ENCODE measurements at places on chromosomes 6 and 20.
A peak's percentile ranks its signal among the peaks of the same experiment; 100 is the strongest.

DNA sequence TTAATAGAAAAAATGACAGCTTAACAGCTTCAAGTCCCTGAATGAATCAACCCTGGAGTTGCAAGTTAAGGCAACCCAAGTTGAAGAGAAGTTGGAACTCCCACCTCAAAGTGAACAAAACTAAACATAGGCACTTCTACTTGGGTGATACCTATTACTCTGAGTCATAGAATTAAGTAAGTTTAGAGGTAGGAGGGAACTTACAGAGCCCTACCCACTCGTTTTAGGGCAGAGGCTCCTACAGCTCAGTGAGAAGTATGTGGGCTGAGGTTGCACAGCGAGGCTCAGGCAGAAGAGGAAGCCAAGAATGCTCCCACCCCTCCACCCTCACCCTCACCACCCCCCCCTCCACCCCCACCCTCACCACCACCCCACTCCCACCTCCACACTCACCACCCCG, 42.2 kb downstream of the NFATC2 start:
- peak; percentile 36 for DNase-seq

GRCh38 chr20:4026093-4026601, 10.8 kb upstream of the RNF24 start:
- peak; percentile 76 for DNase-seq

GRCh38 chr6:97095311-97095850, 170.9 kb downstream of the KLHL32 start:
- DNase-seq = peak; percentile 1

GRCh38 chr20:53513168-53513488, 80.5 kb downstream of the ZNF217 start:
- no peak for DNase-seq

- no peak for DNase-seq
These were observed 18.1 kb downstream of the UQCC2 start for GRCh38 chr6:33693186-33694105.

DNA sequence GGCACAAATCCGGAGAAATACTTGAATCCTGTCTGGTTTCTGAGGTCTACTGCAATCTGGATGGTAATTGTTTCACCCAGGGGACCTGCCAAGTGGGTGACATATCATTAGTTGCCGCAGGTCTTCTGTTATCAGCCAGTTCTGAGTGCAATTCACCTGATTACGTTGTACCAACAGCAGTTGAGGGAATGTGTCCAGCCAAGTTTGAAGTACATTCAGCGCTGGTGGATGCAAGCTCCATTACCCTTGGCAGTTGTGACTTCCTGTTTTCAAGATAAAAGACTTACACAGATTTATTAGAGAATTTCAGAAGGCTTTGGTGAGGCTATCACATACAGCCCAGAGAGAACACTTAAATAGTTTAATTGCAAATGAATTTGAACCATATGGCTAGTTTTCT, 42.8 kb downstream of the FNDC1 start:
- no peak for DNase-seq

DNA sequence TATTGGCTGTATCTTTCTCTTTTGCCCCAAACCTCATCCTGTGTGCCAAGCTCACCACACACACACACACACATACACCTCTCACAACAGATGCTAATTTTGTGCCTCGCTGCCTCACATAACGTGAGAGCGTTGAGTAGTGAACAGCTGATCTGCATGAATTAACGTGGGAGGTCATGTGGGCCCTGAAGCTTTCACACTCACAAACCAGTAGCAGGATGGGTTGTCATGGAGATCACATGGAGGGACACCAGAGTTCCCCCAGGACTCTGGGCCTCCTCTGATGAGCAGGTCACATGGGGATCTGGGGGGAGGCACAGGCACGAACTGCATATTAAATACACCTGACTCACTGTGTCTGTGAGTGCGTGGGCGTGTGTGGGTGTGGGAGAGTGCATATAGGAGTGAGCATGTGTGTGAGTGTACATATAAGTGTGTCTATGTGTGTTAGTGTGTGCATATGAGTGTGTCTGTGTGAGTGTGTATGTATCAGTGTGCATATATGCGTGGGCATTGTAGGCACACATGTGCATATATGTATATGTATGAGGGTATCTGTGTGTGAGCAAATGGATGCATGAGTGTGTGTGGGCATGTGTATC, 62.7 kb upstream of the SULF2 start:
- DNase-seq = peak; percentile 39

DNA sequence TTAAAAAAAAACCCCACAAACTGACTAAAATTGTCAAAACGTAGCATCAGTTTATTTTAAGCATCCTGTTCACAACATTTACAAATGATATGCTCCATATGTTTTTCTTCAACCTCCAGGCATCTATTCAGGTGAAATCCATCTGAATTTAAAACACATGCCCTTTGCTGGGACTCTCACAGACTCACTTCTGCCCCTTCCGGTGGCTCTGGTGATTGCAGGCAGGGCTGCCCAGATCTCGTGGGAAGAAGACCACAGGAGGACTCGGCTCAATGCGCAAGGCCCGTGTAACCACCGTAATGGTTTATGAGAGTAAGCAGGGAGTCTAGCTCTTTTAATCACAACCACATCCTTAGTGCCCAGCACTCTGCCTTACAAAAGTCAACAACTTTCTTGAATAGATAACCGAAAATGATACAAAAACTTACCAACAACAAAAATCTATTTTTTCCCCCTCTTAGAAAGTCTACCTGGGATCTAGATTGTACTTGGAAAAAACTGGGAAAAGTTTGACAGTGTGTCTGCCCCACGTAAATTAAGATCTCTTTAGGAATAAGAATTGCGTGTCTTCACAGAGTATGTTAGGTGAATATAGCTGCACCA, 139.1 kb downstream of the KIF16B start:
- peak; percentile 34 for DNase-seq

- peak; percentile 29 for DNase-seq
These were observed 169.2 kb downstream of the ZFAND3 start for GRCh38 chr6:37988696-37989095.

GRCh38 chr20:45115386-45115774, 406 bp upstream of the WFDC5 start:
- no peak for DNase-seq

- DNase-seq = no peak
These were observed 2.9 kb downstream of the DDX39B start for GRCh38 chr6:31538805-31539400.

DNA sequence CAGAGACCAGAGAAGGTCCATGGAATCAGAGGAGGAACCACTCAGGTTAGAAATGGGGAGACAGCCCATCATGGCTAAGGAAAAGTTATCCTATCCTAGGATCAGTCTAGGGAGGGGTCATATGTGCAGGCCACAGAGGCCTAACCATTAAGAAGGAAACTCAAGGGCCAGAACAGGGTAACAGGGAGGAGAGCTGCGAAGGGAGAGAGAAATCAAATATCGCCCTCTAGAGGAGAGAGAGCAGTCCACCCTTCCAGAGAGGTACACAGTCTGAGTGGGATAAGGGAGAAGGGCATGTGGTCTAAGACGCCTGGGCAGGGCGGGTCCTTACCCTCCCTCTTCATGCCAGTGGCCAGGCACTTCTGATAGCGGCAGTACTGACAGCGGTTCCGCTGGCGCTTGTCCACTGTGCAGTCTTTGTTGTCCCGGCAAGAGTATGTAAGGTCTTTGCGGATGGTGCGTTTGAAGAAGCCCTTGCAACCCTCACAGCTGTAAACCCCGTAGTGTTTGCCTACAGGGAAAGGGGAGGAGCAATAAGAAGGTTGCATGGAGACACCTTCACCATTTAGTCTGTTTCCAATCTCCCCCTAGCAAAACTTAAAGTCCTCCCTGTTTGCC, 2.9 kb downstream of the RXRB start:
- peak; percentile 65 for DNase-seq

DNA sequence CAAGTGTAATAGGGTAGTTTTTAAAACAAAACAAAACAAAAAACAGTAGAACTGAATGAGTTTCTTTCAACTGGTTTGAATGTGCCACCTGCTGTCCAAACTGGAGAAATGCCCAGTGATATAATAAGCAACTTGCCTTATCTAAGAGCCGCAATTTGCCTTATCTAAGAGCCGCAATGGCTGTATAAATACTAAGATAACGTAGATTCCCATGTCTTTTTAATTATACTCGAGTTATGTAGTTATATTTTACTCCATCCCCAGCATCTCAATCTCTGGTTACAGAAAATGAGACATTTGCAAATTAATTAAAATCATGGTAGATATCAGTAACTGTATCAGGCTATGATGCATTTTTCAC, 67.2 kb downstream of the RPP40 start:
- peak; percentile 53 for DNase-seq

DNA sequence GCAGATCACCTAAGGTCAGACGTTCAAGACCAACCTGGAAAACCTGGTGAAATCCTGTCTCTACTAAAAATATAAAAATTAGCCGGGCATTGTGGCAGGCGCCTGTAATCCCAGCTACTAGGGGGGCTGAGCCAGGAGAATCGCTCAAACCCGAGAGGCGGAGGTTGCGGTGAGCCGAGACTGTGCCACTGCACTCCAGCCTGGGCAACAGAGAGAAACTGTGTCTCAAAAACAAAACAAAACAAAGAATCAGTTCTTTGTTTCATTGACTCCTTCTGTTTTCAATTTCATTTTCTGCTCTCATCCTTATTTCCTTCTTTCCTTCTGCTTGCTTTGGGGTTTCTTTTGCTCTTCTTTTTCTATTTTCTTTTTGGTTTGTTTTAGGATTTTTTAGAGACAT, 8.9 kb upstream of the TMEM14C start:
- DNase-seq = no peak

GRCh38 chr20:1240549-1240948, 14.7 kb downstream of the RAD21L1 start:
- no peak for DNase-seq

DNA sequence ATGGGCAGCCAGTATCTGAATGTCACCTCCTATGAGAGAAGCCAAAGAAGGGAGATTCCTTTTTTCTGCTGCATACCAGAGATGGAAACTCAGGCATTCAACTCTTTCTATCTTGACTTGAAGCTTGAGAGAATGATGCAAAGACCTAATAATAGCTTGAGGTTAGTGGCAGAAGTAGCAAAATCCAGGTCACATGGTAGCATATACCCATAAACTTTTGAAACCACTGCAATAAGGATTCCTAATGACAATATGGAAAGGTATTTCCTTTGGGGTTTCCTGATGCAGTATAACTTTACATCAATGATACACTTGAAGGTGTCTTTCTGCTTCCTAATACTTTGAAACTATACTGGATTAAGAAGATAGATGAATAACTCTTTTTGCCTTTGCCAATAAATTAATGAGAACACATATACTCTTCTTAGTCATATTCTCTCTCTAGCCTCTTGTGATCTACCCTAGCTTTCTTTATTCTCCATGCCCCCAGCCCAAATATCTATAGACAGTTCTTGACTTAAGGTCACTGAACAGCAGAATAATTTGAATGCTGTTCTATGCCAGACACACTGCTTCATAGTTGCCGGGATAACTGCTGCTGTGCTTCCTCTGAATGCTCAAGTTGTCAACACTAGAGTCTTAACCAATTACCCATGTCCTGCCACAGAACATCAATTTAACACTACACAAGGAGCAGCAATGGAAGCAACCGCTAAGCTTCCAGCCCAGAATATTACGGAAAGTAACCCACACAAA, 155.5 kb upstream of the SIM1 start:
- DNase-seq = peak; percentile 90

DNA sequence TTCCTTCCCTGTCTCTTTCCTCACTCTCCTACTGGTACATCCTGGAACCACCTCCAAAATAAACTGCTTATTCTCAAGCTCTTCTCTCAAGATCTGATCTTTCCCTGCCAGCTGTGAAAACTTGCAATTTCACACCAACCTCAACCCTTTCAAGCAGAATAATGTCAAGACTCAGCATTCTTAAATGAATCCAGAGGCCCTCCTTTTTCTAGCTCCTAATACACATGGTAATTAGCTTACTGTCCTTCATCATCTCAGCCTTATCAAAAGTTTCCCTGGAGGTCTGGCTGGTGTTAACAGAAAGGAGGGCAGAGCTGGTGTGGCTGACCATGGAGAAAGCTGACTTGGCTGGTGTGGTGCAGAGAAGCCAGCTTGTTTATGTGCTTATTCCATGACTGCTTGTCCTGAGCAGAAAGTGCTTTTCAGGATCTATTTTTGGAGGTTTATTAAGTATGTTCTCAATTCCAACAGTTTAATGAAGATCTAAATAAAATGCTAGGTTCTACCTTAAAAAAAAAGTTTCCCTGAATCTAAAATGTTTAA, 50.5 kb downstream of the CFAP61 start:
- no peak for DNase-seq

- DNase-seq = peak; percentile 54
These were observed 22.7 kb upstream of the TFAP2C start for GRCh38 chr20:56606174-56606945.

- peak; percentile 11 for DNase-seq
These were observed 108.1 kb downstream of the FAM50B start for GRCh38 chr6:3957321-3957720.

- DNase-seq = peak; percentile 42
These were observed 587 bp downstream of the PDSS2 start for GRCh38 chr6:107458672-107459282.

GRCh38 chr20:49845060-49845459, 32.4 kb downstream of the SLC9A8 start:
- DNase-seq = no peak

DNA sequence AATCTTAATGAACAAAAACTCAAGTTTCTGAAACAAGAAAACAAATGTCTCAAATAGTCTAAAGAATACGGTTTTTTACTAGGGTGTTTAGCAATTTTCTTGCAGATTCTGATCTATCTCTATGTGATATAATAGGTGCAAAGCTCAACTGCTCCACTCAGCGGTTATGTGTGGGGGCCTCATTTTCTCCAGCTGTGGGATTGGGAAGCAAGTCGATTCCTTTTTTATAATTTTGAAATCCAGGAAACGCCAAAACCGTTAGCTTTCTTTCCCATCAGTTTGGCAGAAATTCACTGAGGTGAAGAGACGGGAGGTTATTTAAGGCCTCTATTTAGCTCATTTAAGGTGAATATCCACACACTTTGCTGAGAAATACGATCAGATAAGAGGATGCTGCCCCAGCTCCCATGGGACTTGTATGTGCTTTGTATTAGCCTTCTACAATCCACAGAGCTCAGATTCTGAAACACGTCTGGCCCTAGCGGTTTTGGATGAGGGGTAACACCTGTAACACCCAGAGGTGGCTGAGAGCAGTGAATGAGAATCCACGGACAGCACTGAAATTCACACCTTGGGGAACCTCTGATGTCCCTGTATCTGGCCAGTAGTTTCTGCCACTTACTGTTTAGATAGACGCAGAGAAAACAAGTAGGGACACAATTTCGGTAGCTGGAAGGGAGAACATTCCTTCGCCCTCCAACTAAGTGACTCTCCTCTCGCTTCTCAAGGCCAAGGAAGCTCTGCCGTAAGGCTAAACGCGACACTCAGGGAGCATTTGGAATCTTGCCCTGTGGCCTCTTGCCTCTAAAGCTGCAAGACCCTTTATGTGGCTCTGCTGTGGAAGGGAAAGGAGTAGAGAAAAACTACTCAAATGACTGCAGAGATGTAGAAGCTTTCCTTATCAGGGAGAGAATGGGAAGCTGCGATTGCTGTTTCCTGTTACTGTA, 6.5 kb upstream of the BCAS4 start:
- DNase-seq = peak; percentile 88

GRCh38 chr20:9068841-9069663, at the start of gene PLCB4:
TSS of gene PLCB4 (plus strand) at chr20:9069087. CDS start at chr20:9307815, 238,728 bp downstream.
- DNase-seq = peak; percentile 90

- DNase-seq = no peak
These were observed 35.4 kb downstream of the CEP250 start for GRCh38 chr20:35490736-35491181.

- DNase-seq = peak; percentile 39
These were observed 60.8 kb upstream of the SSTR4 start for GRCh38 chr20:22974354-22974753.
